ENCODE measurements at places on chromosomes 3 and 15.
A peak's percentile ranks its signal among the peaks of the same experiment; 100 is the strongest.

DNA sequence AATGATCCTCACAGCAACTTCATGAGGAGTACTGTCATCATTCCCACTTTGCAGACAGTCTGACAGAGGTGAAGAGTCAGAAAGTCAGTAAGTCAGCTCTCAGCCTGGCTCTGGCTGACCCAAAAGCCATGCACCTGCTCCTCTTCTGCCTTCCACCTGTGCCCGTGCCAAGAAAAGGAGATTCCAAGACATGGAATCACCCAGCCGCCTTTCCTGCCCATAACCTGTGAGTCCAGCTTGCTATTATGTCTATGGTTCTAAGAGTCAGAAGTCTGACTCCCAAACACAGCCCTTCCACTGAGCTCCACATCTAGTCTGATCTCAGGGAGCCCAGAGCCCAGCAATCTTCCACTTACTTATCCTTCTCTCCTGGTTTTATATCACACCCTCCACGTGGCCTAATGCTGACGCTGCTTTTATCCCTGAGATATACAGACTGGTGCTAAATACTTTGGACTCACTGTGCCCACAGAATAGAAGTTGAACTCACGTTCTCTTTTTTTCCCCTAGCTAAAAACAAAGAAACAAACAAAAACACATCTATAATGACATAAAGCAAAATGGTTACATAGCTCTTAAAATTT, 66.0 kb downstream of the PLD1 start:
- no peaks in the 10 kb centered on the region for H3K36me3 ChIP-seq
- H3K27me3 ChIP-seq, result no peaks in the 10 kb centered on the region
- no peaks in the 10 kb centered on the region for H3K4me1 ChIP-seq
- no peak overlapping the region for H3K4me3 ChIP-seq
- H3K27ac ChIP-seq, result no peak overlapping the region

DNA sequence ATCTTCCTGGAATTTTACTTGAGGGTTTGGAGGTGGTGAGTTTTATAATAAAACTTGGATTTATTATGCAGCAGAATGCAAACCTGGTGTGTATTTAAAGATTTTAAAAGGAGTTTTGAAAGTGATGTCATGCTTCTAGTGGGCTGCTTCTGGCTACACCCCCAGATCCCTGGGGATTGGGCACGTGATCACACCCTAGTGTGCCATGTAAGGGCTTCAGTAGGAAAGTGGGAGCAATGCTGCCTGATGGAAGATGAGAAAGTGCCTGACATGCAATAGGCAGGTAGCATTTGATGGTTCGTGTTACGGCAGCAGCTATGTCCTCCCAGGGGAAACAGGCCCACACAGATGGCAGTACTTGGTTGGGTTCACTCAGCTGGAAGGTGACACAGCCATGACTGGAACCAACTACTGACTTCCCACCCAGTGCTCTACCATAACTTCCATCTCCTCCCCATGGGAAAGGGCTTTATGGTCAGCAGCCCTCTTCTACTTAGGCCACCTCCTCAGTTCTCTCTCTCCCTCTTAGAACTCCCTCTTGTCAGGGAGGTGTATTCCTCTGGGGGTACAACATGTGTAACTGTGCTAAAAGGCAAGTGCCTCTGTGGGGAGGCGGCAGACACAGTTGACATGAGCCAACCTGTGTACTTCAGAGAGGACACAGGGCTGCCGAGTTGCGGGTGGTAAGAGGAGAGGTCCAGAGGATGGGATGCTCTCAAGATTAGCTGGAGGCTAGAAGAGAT, 5.6 kb downstream of the ITPKA start:
- DNase-seq, result no peak
- H3K4me3 ChIP-seq, result no peak overlapping the region
- no peaks in the 10 kb centered on the region for H3K36me3 ChIP-seq
- H3K27ac ChIP-seq, result no peak overlapping the region
- no peaks in the 10 kb centered on the region for H3K27me3 ChIP-seq

DNA sequence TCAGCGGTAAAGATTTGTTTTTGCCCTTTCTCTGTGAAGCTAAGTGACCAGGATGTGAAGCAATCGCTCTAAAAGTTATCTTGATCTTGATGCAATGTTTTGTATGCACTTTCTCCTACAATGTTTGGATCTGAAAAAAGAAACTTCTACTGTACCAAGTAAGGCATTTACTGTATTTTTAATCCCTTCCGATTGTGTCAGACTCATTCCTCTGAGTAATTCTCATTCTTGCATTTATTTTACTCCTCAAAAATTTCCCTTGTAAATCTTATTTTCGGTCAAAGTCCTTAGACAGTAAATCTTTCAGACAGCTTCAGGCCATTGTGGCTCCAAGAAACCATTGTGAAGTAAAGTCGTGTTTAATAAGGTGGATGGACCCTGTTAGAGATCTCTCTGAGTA, 141.9 kb downstream of the TP63 start:
- H3K36me3 ChIP-seq, result no peaks in the 10 kb centered on the region
- DNase-seq, result no peak
- H3K27me3 ChIP-seq, result no peaks in the 10 kb centered on the region
- H3K27ac ChIP-seq, result peak overlapping the region; percentile 28

GRCh38 chr3:195906865-195907683, 1.3 kb downstream of the TNK2 start:
- no peak for DNase-seq
- no peak overlapping the region for H3K4me3 ChIP-seq
- H3K27me3 ChIP-seq, result no peaks in the 10 kb centered on the region
- H3K36me3 ChIP-seq, result no peaks in the 10 kb centered on the region
- no peak overlapping the region for H3K27ac ChIP-seq
- H3K4me1 ChIP-seq, result peaks cover 19% of the 10 kb centered on the region

- H3K36me3 ChIP-seq, result peaks cover 3% of the 10 kb centered on the region
- H3K27me3 ChIP-seq, result peaks cover 12% of the 10 kb centered on the region
- H3K4me3 ChIP-seq, result peak within 1 kb of the TSS; percentile 64
- H3K27ac ChIP-seq, result peak within 1 kb of the TSS; percentile 40
- peaks cover 11% of the 10 kb centered on the region for H3K4me1 ChIP-seq
These were observed at the start of gene MIX23 for GRCh38 chr3:122382888-122383666. MIX23 (minus strand) TSS chr3:122383231; CDS start chr3:122383224, 7 bp downstream.

DNA sequence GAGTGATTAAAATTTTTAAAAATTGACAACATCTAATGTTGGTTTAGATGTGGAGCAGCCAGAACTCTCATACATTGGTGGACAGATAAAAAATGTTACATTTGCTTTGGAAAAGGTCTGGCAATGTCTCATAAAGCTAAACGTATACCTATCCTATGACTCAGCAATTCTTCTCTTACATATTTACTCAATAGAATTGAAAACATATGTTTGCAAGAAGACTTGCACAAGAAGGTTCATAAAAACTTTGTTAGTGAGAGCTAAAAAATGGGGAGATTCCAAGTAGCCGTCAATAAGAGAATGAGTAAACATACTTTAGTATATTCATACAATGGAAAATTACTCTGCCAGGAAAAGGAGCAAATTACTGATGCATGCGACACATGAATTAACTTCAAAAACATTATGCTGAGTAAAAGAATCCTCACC, 30.0 kb downstream of the MASP1 start:
- no peak for DNase-seq
- H3K36me3 ChIP-seq, result no peaks in the 10 kb centered on the region
- H3K27me3 ChIP-seq, result no peaks in the 10 kb centered on the region
- H3K4me1 ChIP-seq, result peaks cover 57% of the 10 kb centered on the region
- H3K27ac ChIP-seq, result peak overlapping the region; percentile 90

DNA sequence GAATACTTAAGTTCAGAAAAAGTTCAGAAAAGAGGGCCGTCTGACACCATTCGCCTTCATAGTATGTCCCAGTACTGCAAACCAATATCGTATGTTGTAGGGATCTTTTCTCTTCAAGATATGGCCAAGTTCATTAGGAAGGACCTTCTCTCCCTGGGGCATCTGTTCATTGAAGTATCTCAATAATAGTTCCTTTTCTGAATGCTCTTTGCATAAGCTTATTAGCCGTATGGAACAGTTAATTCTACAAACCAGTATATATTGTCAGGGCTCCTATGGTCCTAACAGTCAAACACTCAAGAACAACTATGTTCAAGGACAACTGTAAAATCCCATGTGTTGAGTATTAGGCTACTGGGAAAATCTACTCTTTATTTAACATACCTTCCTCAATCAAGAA, 203.1 kb downstream of the KLHL25 start:
- H3K4me1 ChIP-seq, result peaks cover 22% of the 10 kb centered on the region
- H3K4me3 ChIP-seq, result no peak overlapping the region
- H3K27me3 ChIP-seq, result no peaks in the 10 kb centered on the region
- no peak for DNase-seq
- H3K27ac ChIP-seq, result no peak overlapping the region
- H3K36me3 ChIP-seq, result peaks cover 14% of the 10 kb centered on the region

GRCh38 chr3:12175844-12176453, 17.2 kb upstream of the TIMP4 start:
- H3K27me3 ChIP-seq, result no peaks in the 10 kb centered on the region
- H3K4me3 ChIP-seq, result no peak overlapping the region
- H3K36me3 ChIP-seq, result no peaks in the 10 kb centered on the region
- no peak overlapping the region for H3K27ac ChIP-seq
- no peak for DNase-seq
- peaks cover 7% of the 10 kb centered on the region for H3K4me1 ChIP-seq

GRCh38 chr3:98966434-98966833, 64.9 kb upstream of the DCBLD2 start:
- DNase-seq, result no peak
- no peaks in the 10 kb centered on the region for H3K27me3 ChIP-seq
- no peak overlapping the region for H3K27ac ChIP-seq
- H3K4me3 ChIP-seq, result no peak overlapping the region
- peaks cover 35% of the 10 kb centered on the region for H3K4me1 ChIP-seq

- DNase-seq, result no peak
- no peaks in the 10 kb centered on the region for H3K27me3 ChIP-seq
- H3K4me1 ChIP-seq, result no peaks in the 10 kb centered on the region
- no peak overlapping the region for H3K4me3 ChIP-seq
These were observed 117.1 kb upstream of the GOLIM4 start for GRCh38 chr3:168212664-168213285.

DNA sequence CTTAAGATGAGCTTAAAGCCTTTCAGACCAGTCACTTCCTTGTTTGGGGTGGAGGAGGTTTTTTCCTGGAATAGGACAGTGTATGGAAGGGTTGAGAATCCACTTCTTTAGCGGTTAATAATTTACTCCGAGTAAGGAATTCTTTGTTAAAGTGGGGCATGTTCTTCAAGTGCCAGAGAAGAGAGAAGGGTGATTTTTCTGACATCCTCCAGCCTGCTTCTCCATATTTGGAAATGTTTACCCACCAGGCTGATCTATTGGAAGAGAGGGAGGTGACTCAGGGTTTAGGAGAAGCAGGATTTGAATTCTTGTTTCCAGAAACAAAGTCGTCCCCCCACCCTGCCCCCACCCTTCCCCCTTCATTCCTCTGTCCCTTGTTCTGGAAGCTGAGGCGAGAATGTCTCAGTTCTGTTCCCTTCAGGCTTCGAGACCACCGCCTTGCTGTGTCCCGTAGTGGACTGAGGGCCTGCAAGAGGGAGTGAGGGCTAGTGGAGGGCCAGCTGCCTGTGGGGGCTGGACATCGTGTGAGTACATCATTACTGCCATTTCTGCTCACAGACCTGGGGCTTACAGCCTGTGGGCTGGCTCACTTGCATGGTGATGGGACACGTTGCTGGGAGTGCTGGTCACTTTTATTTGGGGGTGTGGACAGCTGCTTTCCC, 58.5 kb downstream of the LPP start:
- peak overlapping the region; percentile 40 for H3K4me3 ChIP-seq
- peaks cover 53% of the 10 kb centered on the region for H3K36me3 ChIP-seq
- peaks cover 68% of the 10 kb centered on the region for H3K4me1 ChIP-seq
- peak; percentile 81 for DNase-seq
- H3K27ac ChIP-seq, result peak overlapping the region; percentile 53
- no peaks in the 10 kb centered on the region for H3K27me3 ChIP-seq

GRCh38 chr15:99453637-99454030, 112.2 kb upstream of the MEF2A start:
- DNase-seq, result no peak
- no peaks in the 10 kb centered on the region for H3K36me3 ChIP-seq
- no peak overlapping the region for H3K4me3 ChIP-seq
- no peak overlapping the region for H3K27ac ChIP-seq
- peaks cover 13% of the 10 kb centered on the region for H3K4me1 ChIP-seq

DNA sequence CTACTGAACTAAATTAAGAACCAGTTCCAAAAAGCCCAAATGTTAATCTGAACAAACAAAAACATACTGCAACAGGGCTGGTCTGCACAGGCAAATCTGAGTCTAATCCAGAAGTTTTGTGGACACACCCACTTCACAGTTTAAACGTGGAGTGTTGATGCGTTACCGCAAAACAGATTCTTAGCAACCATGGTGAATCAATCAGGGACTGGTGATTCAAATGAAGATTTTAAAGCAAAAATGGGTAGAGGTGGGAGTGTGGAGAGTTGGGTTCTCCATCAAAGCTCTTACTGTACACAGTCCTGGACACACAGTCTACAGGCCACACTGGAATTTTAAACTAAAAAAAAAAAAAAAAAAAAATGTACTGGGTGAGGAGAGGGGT, 5.2 kb downstream of the ANXA2 start:
- peak overlapping the region; percentile 99 for H3K27ac ChIP-seq
- H3K27me3 ChIP-seq, result no peaks in the 10 kb centered on the region
- H3K36me3 ChIP-seq, result peaks cover 89% of the 10 kb centered on the region

- H3K4me3 ChIP-seq, result no peak overlapping the region
- no peak for DNase-seq
- H3K4me1 ChIP-seq, result no peaks in the 10 kb centered on the region
- no peak overlapping the region for H3K27ac ChIP-seq
- H3K36me3 ChIP-seq, result no peaks in the 10 kb centered on the region
- no peaks in the 10 kb centered on the region for H3K27me3 ChIP-seq
These were observed 228.8 kb downstream of the DIPK2A start for GRCh38 chr3:144200466-144200865.

DNA sequence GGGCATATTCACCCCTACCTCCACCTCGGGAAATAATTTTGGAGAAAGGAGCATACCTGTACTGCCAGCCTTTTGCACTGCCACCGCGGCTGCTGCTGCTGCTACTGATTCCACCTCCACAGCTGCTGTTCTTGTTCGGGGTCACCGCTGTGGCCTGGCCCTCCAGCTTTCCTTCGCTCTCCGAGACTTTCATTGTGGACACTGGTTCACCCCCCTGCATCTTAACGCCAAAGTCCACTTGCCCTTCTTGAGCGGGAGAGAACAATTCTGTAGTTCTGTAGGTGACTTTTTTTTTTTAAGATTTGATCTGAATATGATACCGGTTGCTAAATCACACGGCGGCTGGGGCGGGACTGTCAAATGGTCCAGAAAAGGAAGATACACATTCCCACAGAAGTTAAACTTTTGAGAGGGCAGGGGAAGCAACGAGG, 701 bp downstream of the OSBPL11 start:
- H3K27me3 ChIP-seq, result no peaks in the 10 kb centered on the region
- no peak for DNase-seq
- H3K36me3 ChIP-seq, result peaks cover 8% of the 10 kb centered on the region
- H3K27ac ChIP-seq, result peak overlapping the region; percentile 71
- peak overlapping the region; percentile 68 for H3K4me3 ChIP-seq
- peaks cover 10% of the 10 kb centered on the region for H3K4me1 ChIP-seq

GRCh38 chr3:12131351-12132090, 27.2 kb downstream of the TIMP4 start:
- DNase-seq, result no peak
- H3K4me3 ChIP-seq, result no peak overlapping the region
- H3K4me1 ChIP-seq, result no peaks in the 10 kb centered on the region

DNA sequence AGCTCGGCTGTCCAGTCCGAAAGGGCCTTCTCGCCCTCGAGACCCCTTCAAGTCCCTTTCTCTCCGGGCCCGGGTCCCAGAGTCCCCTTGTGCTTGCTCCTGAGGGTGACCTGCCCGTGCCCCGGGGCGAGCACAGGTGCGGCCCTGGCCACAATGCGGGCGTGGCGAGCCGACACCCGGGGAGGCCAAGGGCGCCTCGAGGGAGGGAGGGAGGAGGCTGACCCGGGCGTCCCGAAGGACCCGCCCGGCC, 810 bp upstream of the MEF2A start:
- H3K27me3 ChIP-seq, result peaks cover 8% of the 10 kb centered on the region
- no peak for DNase-seq
- H3K27ac ChIP-seq, result no peak overlapping the region
- H3K4me3 ChIP-seq, result peak overlapping the region; percentile 73

GRCh38 chr3:13162549-13163320, 89.5 kb upstream of the IQSEC1 start:
- H3K36me3 ChIP-seq, result no peaks in the 10 kb centered on the region
- no peak overlapping the region for H3K4me3 ChIP-seq
- H3K4me1 ChIP-seq, result no peaks in the 10 kb centered on the region
- no peak for DNase-seq
